ENCODE measurements at places on chromosomes 7 and 10.

GRCh38 chr7:111164442-111164841 is 73.5 kb downstream of the LRRN3 start:
- DNase-seq, result no peak

GRCh38 chr10:112981553-112981952 is 31.5 kb downstream of the TCF7L2 start:
- no peak for DNase-seq

DNA sequence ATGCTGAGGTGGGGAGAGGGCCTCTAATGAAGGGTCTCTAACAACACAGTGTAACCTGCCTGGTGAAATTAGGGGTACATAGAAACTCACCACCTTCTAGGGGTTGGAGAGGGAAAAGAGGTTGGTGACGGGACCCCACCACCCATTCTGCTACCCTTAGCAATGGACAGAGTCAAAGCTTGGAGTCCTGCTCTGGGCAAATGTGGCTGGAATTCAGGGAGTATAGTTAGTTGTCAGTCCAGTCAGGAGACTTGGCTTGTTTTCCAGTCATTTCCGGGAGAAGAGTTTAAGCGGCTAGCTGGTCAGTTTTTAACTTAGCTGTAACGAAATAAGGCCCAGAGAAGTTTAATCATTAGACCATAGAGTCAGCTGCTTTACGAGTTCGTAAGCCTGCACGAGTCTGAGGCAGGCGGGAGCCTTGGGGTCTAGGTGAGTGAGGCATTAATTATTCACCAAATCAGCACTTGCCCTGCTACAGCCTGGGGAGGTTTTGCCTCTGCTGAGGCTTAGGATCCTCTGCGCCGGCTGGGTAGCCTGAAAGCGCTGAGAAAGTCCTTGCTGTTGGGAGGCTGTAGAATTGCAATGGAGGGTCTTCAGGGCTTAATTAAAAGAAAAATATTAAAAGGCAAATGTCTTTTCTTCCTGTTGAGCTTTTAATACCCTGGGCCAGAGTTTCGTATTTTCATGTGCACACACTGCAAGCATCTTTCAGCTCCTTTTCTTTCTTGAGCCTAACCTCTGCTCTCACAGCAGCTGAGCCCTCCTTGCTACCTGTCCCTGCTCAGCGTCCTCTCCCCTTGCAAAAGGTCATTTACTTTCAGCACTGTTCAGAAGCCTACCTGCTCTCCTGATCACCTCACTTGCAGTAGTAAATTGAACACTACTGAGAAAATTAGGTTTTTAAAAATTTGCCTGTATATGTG is 1.5 kb upstream of the LAMB1 start:
- DNase-seq, result no peak

GRCh38 chr10:69953851-69954250 is 98.8 kb upstream of the MACROH2A2 start:
- no peak for DNase-seq

DNA sequence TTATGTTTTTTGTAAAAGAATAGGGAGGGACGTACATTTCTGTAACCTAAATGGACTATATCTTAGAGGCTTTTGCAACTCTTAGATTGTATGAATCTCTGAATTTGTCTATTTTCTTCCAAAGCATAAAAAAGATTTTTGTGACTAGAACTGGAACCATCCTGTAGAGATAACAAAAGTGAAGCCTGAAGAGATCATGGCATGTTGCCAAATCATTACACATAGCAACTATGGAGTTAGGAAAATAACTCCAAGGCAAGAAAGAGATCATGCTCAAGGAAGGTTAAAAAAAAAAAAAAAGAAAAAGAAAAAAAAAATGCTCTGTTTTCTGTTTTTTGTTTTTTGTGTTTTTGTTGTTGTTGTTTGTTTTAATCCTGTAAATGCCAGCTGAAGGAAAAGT is 567.7 kb upstream of the ZWINT start:
- DNase-seq, result no peak

DNA sequence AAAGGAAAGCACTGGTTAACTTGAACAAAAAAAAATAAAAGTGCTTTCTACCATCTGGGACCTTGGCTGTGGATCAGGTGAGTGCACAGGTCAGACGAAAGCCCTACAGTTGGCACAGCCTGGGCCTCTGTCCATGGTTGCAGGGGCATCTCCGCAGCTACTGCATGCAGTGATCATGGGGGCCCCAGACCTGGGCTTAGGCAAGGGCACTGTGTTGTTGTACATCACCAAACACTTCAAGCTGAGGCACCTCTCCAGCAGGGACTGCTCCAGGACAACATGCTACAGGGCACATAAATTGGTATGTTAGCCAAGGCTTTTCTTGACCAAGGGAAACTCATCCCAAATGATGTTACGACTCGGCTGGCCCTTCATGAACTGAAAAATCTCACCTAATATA is 23.5 kb downstream of the KLHL7 start:
- DNase-seq, result no peak

GRCh38 chr10:100802607-100803006 is 57.2 kb downstream of the PAX2 start:
- DNase-seq, result no peak

- peak; percentile 54 for DNase-seq
Measured at GRCh38 chr7:37832194-37832593, 16.2 kb upstream of the NME8 start.

- DNase-seq, result no peak
Measured at GRCh38 chr7:150842716-150843115, 9.6 kb upstream of the AOC1 start.

GRCh38 chr7:156582591-156583123 is 57.9 kb upstream of the RNF32 start:
- DNase-seq, result no peak

- no peak for DNase-seq
Measured at GRCh38 chr7:151865070-151865670, 11.7 kb downstream of the PRKAG2 start.

DNA sequence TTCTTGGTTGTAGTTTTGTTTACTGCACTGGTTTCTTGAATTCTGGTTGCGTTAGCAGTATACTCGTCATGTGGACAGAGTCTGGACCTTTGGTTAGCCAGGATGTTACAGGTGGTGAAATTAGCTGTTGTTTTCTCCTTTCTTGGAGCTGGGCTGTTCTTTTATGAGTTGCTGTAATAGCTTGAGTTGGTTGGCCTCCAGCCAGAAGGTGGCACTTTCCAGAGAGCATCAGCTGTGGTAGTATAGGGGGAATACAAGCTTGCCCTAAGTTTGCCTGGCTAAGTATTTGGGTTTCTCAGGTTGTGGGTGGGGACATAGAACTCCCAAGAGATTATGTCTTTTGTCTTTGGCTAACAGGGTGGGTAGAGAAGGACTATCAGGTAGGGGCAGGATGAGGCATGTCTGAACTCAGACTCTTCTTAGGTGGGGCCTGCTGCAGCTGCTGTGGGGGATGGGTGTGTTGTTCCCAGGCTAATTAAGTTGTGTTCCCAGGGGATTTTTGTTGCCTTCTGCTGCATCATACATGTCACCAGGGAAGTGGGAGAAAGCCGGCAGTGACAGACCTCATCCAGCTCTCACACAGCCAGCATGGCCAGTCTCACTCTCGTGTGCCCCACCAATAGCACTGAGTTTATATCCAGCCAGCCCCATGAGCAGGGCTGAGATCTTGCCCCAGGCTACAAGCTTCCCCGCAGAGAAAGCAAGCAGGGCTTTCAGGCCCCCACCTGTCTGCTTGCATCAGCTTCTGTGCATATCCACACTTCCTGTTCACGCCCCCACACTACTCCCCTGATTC is 246.7 kb upstream of the TPK1 start:
- no peak for DNase-seq

DNA sequence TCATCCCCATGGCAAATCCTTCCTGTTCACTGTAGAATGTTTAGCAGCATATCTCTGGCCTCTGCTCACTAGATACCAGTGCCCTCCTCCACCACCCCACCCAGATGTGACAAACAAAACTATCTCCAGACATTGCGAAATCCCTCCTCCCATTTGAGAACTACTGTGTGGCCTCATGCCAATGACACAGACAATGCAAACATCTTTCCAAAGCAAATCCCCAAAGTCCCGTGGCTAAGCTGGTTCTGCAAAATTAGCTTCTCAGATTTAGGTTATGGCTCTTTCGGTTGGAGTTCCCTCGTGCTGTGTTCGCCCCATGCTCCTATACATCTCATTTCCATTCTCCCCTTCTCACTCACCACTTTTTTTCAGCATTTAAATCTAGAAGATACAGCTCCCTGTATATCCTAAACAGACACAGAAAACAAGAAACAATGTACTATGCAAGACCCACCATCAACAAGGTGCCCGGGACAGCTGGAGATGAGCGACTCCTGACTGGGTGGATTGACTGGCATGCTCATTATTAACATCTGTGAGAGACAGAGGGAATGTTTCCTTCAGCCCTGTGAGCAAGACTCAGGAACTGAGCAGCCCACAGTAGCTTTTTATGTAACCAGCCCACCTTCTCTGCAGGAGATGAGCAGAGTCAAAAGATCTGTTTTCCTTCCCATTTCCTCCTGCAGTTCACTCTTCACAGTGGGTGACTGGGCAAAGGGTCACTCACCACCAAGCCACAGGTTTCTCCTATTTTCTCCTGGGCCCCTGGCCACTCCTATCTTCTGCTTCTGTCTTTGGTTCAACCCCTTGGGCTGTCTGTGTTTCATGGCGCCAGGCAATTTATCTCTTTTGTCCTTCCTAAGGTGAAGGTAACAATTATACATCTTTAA is 225.7 kb upstream of the AOAH start:
- no peak for DNase-seq

DNA sequence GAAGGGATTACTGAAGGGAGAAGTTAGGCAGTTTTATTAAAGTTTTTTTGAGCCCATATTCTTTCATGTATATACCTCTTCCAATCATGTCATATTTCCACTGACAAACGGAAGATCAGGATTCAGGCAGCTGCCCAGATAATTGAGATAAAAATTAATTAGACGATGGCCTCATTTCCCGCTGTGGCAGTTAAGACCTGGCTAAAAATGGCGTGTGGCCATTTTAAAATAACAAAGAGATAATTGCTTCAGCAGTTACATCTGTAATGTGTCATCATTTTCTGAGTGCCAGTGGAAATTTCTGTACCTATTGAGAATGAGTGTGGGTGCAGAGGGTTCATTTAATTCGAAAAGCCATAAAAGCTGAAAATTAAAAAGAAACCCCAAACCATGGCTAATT is 215.1 kb downstream of the STK31 start:
- DNase-seq, result no peak

- no peak for DNase-seq
Measured at GRCh38 chr10:89744026-89744425, 42.6 kb downstream of the KIF20B start.

GRCh38 chr7:35681231-35682029 is 13.5 kb downstream of the HERPUD2 start:
- no peak for DNase-seq

GRCh38 chr7:151381098-151381347 is 28.8 kb downstream of the WDR86 start:
- no peak for DNase-seq

GRCh38 chr7:105452085-105452484 is 63.4 kb upstream of the SRPK2 start:
- DNase-seq, result no peak

GRCh38 chr7:4792537-4793126 is 17.2 kb downstream of the AP5Z1 start:
- DNase-seq, result no peak

DNA sequence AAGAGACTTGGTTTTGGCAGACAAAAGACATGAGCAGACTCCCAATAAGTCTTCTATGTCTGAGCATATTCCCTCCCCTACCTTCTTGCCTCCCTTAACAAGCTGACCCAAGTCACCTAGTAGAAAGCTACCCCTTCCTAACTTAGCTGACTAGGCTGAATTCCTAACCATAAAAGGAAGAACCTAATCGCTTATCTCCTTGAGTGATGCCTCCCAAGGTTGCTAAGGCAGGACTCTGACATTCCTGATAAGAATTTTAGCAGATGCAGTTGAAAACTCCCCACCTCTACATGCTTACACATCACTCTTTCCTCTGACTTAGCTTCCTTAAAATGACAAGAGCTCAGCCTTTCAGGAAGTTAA is 704.7 kb upstream of the MBL2 start:
- no peak for DNase-seq

DNA sequence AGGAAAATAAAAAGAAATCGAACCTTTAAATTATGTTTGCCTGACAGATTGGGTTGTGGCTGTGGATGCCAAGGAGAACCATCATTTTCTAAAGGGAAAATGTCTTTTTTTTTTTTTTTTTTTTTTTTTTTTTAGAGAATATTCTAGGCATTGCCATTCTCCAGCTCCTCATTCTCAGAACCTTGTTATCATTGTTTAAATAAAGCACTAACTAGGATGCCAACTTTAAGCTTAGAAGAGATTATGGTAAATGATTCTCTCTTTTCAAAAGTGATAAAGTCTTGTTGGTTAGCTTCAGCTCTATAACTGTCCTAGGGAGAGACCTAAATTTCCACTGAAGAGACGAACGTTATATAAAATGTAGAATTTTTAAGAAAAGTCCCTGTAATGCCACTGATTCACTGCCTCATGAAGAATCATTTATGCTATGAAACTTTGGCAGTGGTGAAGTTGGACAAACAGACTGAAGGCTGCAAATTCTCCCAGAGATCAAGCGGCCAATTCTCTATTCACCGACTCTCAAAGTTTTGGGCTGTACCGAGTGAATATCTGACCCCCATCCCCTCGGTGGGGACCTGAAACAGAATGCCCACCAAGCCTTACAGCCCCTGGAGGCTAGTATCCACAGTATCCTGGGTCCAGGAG is 207.9 kb upstream of the PITRM1 start:
- no peak for DNase-seq

DNA sequence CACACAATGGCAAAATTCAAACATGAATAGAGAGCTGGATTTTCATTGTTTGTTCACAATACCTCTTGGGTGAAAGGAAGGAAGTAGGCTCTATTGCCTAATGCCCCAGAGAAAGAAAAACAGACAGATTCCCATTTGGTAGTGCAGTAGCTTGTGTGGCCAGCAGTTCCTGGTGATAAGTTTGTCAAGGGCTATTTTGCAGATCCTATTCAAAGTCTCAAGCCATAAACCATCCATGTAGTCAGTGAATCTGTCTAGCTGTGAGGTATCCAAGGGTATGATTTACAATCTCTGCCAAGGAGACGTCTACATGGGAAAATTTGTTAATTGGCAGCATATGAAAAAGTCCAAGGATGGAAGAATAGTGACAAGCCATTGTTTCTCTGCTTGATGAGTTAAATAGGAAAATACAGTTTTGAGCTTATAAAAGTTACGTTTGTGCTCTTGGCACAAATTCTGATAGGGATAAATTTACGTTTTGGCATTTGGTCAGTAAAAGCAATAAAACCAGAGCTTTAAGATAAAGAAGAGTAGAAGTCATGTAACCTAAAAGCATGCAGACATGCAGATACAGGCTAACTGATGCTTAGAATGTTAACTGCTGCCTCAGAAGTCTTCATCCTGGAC is 269.1 kb downstream of the GATA3 start:
- no peak for DNase-seq

All from NCI-H1092 (cell line).